ENCODE measurements at places on chromosomes 5 and 9. TPM values are rescaled to one million over a fixed set of nuclear protein-coding genes. Genes with fewer than 3 reads are reported as not detected.

DNA sequence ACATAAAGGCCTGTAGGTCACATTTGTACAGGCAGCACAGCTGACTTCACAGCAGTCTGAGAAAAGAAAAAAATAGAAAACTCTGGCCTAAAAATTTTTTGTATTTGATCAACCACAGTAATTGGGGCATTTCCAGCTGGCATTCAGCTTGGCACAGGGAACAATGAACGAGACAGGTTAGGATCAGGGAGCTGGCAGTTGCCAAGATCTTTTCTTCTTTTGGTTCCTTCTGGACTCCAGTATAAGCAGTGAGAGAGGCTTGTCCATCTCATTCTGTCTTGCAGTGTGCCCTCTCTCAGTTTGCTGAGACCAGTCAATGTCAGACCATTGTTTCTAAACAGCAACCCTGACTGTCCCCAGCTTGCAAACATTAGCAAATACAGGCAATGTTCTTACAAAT is 601.1 kb downstream of the TLR4 start:
- peak; percentile 21 for DNase-seq

DNA sequence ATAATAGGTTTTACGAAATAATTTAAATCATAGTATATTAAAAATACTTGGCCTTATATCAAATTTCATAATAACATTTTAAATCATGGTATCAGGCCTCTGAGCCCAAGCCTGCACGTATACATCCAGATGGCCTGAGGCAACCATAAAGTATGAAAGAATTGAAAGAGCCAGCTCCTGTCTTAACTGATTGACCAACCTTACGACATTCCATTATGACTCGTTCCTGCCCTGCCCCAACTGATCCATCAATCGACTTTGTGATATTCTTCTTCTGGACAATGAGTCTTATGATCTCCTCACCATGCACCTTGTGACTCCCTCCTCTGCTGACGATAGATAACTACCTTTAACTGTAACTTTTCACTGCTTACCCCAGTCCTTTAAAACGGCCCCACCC is 545.0 kb downstream of the MTRR start:
- no peak for DNase-seq

DNA sequence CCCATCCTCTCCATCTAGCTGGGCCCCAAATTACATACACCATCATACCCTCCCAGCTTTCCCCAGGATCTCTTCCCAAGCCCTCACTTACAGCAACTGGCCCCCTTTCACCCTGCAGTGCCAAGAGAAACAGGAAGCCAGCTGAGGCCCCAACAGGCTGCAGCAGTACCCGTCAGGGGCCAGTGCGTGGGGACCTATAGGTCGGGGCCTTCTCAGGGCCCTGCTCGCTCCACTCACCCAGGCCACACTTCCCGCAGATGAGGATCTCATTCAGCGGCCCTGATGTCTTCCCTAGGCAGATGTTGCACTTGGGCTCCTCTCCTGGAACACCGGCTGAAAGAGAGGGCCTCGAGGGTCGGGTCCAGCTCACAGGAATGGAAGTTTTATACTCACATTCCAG is 6.8 kb downstream of the PHF19 start:
- DNase-seq, result no peak

CDKN2A gene
- polyA plus RNA-seq, result not detected

DNA sequence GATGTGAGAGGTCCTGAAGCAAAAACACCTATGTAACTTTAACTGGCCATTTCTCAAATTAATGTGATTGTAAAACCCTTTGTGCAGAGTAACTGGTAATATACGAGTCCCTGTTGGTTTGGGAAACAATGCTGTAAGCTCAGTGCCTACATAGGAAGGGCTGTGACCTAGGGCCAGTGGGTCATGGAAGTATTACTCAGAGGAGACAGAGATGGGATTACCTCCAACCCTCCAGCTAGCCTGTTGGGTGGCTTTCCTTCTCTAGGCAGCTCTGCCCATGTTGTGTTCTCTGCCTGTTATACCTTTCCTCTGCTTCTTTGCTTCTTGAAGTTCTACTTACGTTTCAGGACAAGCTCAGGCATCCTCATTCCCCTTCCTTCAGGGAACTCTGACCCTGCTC is 294.8 kb upstream of the RFX3 start:
- DNase-seq, result no peak
